ENCODE measurements at places on chromosomes 6 and 20.

DNA sequence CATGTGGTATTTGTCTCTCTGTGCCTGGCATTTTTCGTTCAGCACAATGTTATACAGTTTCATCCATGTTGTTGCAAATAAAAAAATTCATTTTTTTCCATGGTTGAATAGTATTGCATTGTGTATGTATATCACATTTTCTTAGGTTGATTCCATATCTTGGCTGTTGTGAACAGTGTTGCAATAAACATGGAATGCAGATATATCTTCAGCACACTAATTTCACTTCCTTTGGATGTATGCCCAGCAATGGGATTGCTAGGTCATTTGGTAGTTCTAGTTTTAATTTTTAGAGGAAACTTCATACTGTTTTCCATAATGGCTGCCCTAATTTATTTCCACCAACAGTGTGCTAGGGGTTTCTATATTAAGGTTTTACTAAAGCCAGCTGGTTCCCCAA is 52.6 kb downstream of the GFRAL start:
- no peak for DNase-seq

GRCh38 chr20:62437927-62438326 is 10.6 kb upstream of the RBBP8NL start:
- no peak for DNase-seq

DNA sequence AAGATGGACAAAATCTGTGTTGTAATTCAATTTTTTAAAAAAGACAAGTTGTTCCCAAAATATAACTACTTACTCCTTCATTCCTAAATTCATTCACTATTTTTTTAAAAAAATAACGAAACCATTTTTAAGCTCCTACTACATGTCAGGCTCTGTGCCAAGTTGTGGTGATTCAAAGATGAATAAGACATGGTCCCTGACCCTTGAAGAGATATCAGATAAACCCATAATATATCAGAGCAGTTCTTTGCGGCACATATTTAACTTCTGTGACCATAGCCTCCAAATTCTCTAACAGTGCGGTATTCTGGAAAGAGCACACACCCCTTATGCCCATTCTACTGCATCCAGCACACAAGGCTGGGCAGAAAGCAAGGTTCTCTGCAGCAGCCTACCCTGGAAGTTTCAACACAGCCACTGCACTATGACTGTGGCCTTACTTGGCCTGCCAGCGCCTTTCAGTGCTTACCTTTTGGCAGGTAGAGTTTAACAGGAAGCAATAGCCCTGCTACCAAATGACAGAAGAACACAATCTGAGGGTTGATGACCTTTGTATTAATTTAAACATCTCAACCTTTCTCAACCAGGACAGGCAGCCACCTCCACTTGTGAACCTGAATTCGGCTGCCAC is 406.5 kb downstream of the BTBD9 start:
- DNase-seq, result no peak

DNA sequence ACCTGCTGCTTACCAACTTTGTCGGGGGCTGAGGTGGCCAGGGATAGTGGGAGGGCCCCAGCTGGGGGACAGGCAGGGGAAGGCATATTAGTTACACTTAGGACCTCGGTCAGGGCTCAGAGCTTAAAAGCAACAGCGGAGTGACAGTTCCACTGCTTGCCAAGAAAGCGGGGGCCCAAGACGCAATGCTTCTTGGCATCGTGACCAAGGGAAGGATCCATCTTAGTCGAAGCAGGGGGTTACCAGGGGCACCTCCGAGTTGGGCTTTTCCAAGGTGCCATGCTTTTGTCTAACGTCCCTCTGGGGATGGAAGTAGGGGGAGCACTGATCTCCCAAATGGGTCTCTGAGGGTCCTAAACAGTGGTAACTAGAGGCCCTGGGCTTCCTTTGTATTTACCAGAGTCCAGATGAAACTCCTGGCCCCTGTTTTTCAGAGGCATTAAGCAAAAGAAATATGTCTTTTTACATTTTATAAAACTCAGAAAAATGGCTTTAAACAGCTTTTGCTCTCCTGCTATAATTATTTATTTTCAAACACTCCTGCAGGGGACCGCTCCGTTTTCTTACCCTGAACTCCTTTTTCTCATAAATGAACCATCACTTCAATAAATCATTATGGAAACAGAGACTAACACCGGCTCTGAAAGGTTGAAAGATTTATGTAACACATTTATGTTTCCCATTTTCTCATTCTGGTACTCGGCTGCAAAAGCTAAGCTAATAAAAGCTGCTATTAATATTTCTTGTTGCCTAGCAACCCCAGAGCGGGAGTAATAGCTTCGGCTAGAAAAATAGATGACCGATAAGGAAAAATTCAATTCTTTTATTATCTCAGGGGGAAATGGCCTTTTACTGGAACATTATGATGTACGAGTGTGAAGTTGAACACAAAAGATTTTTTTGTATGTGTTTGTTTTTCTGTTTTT is 100.4 kb downstream of the TOX2 start:
- DNase-seq, result no peak

- no peak for DNase-seq
These were observed at the start of gene GJA1 for GRCh38 chr6:121435444-121436069. Gene GJA1, plus strand, starts transcription at chr6:121435646. Its CDS starts 11,202 bp downstream, at chr6:121446848.

GRCh38 chr6:103326760-103327757 is 1532.7 kb downstream of the HACE1 start:
- DNase-seq, result no peak

DNA sequence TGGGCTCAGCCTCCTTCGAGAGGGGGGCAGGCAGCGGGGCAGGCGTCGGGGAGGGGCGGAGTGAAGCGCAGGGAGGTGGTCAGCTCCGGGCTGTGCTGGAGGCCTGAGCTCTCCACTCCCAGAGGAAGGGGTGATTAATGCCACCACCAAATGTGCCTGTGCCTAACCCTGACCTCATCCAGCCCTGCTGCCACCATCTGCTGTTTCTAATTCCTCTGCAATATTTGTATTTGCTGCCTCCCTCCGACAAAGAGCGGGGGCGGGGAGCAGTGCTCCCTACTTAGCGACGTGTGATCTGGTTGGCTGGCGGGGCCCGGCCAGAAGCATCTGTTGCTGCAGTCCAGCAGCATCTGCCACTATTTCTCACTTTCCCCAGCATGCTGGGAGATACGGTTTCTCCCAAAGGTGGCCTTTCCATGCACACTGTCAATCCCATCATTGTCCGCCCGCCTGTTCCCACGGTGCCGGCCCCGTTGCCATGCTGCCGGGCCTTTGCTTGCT is 47.0 kb downstream of the DLL1 start:
- no peak for DNase-seq

GRCh38 chr6:73644941-73645591 is 8.7 kb downstream of the SLC17A5 start:
- DNase-seq, result no peak
